Spleen (tissue), 13 donors: ENCODE measurements at places on chromosomes 5 and 9.

DNA sequence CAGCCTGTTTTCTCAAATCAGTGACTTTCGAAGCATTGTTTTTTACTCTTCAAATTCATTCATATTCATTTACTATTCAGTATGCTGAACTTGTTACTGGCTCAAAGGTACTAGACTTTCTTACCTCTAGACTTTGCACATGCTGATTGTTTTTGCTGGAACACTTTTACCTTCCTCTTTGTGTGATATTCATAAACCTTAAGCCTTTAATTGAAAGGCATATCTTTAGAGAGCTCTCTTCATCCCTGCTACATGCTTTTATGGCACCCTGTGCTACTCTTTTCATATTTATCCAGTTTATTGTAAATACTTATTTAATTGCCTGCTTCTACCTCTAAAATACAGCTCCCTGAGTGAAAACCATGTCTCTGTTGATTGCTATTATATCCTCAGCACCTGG, 48.7 kb upstream of the LRRC19 start:
- DNase-seq, result no peak

- no peak for DNase-seq
Observed at GRCh38 chr9:121183666-121184423, 17.8 kb downstream of the RAB14 start.

DNA sequence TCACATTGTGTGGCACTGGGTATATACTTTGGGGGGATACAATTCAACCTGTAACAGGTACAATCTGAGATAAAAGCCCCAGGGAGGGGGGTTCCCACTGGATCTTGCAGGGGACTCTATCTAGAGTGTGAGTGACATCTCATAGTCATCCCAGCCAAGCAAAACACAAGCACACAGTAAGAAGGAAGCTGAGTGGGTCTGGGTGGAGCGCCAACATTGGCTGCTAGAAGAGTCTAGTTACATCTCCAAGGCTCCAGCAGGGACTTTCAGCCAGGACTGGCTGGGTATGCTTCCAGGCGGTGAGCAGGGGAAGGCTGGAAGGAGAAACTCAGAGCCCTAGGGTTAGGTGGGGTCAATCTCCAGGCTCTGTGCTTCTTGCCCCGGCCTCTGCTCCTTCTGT, 53.0 kb downstream of the IL31RA start:
- no peak for DNase-seq

GRCh38 chr9:112864982-112865381, 25.7 kb downstream of the SLC46A2 start:
- no peak for DNase-seq

DNA sequence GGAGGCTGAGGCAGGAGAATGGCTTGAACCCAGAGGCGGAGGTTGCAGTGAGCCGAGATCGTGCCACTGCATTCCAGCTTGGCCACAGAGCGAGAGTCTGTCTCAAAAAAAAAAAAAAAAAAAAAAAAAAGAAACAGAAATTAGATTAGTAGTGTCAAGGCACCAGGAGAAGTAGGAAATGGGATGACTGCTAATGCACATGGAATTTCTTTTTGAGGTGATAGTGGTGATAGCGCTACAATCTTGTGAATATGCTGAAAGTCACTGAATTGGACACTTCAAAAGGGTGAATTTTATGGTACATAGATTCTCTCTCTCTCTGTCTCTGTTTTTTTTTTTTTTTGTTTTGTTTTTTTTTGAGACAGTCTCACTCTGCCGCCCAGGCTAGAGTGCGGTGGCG, 42.1 kb upstream of the SUB1 start:
- DNase-seq, result no peak

DNA sequence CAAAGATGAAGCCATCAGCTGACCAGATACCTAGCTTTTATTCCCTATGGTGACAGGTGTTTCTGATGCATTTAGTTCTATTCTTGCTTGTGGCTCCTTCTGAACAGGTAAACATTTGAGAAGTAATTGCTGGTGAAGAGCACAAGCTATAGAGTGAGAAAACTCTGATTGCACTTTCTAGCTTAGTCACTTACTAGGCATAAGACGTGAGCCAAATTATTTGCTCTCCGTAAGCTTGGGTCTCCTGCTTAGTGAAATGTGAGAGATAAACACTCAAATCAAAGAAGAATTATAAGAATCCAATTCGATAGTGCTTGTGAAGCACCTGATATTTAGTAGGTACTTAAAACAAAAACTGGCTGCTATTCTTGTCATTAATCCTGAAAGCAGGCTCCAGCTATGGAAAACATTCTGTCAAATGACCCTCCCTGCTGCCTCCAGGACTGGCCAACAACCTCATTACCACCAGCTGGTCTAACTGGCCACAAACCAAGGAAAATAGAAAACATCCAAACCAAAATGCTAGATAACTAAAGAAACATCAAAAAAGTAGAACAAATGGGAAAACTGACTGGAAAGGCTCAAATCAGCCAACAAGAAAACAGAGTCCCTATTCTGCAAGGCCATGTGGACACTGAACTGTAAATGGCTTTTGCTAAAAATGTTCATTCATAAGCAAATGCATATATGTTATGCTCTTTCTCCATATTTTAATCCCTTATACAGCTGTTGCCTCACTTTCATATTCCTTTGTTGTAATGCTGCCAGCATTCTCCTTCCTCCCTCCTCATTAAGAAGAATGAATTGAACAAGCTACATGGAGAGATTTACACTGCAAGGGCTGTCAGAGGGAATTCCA, 616.1 kb downstream of the DTWD2 start:
- no peak for DNase-seq

- peak; percentile 63 for DNase-seq
Observed at GRCh38 chr9:129284607-129285291, 106.7 kb upstream of the IER5L start.

GRCh38 chr5:96293966-96294883, 138.8 kb downstream of the PCSK1 start:
- no peak for DNase-seq
